Naive thymus-derived CD4-positive, alpha-beta T cell (primary cell): ENCODE measurements at places on chromosomes 5 and 9.
A peak's percentile ranks its signal among the peaks of the same experiment; 100 is the strongest.

DNA sequence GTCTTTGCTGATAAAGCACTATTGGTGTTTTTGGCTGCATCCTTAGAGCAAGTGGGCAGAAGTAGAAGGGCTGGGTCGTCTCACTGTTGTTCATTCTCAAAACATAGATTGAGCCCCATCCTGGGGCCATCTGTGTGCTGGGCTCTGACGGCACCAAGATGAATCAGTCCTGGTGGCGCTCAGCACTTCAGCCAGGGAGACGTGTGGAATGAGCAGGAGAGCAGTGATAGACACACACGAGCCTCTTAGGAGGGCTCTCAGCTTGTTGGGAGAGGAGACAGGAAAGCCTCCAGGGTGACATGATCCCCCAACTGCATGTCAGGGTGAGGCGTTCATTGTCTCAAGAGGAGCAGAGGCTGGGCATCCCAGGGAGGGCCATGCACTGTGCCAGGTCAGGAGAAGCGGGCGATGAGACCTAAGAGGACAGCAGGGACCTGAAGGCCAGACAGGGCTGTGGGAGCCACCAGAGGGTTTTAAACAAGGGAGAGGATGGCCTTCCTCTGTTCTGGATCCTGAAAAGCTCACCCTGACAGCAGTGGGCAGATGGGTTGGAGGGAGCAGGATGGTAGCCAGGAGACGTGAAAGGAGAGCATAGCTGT is 115.8 kb downstream of the DAB2IP start:
- no peaks in the 10 kb centered on the region for H3K27me3 ChIP-seq
- H3K4me3 ChIP-seq, result no peak overlapping the region
- no peak for DNase-seq
- H3K27ac ChIP-seq, result no peak overlapping the region
- no peaks in the 10 kb centered on the region for H3K4me1 ChIP-seq

GRCh38 chr9:13804532-13804931 is 509.4 kb downstream of the NFIB start:
- no peaks in the 10 kb centered on the region for H3K27me3 ChIP-seq
- no peak overlapping the region for H3K27ac ChIP-seq
- DNase-seq, result no peak
- no peaks in the 10 kb centered on the region for H3K4me1 ChIP-seq
- no peaks in the 10 kb centered on the region for H3K36me3 ChIP-seq

GRCh38 chr5:143652108-143652700 is 159.8 kb upstream of the HMHB1 start:
- no peaks in the 10 kb centered on the region for H3K4me1 ChIP-seq
- no peak for DNase-seq
- H3K36me3 ChIP-seq, result no peaks in the 10 kb centered on the region

- no peak overlapping the region for H3K27ac ChIP-seq
- H3K27me3 ChIP-seq, result no peaks in the 10 kb centered on the region
- H3K4me3 ChIP-seq, result no peak overlapping the region
- H3K4me1 ChIP-seq, result no peaks in the 10 kb centered on the region
- DNase-seq, result no peak
- H3K36me3 ChIP-seq, result no peaks in the 10 kb centered on the region
Measured at GRCh38 chr9:114131808-114132549, 23.4 kb upstream of the COL27A1 start.

DNA sequence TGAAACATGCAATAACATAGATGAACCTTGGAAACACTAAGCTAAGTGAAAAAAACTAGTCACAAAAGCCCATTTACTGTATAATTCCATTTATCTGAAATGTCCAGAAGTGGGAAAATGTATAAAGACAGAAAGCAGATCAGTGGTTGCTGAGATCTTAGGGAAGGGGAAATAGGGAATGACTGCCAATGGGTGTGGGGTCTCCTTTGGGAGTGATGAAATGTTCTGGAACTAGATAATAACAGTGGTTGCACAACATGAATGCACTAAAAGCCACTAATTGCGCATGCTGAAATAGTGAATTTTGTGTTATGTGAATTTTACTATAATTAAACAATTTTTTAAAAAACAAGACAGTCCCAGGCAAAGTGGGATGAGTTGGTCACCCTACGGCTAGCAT is 472.8 kb downstream of the CCDC171 start:
- DNase-seq, result no peak
- H3K4me1 ChIP-seq, result no peaks in the 10 kb centered on the region
- no peaks in the 10 kb centered on the region for H3K27me3 ChIP-seq
- H3K27ac ChIP-seq, result no peak overlapping the region

- no peak overlapping the region for H3K4me3 ChIP-seq
- H3K27me3 ChIP-seq, result no peaks in the 10 kb centered on the region
- no peaks in the 10 kb centered on the region for H3K36me3 ChIP-seq
- no peaks in the 10 kb centered on the region for H3K4me1 ChIP-seq
Measured at GRCh38 chr9:1254071-1254470, 203.9 kb downstream of the DMRT2 start.

DNA sequence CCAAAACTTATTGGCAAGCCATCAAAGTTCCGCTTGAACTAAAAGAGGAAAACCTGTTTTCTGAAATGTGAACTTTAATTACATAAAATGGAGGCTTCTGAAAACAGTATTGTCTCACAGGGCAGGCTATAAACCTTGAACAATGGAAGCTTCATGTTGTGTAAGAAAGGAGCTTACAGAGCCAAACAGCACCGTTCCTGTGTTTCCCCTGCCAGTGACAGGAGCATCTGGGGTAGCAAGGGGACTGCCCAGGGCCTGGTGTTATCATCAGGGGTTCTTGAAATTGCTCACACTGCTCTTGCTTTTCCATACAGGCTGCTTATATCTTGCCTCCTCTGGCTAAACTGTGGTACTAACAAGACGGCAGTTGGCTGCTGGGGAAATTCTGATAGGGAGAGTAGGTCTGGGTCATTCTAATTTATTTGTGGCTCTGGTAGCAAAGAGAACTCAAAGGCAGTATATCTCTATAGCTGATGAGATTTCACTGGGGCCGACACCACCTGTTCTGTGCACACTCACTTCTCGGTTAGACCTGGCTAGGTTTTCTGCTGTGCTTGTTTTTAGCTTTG is 40.4 kb downstream of the BASP1 start:
- H3K27ac ChIP-seq, result no peak overlapping the region
- DNase-seq, result no peak
- H3K4me3 ChIP-seq, result no peak overlapping the region
- H3K4me1 ChIP-seq, result no peaks in the 10 kb centered on the region
- no peaks in the 10 kb centered on the region for H3K36me3 ChIP-seq

DNA sequence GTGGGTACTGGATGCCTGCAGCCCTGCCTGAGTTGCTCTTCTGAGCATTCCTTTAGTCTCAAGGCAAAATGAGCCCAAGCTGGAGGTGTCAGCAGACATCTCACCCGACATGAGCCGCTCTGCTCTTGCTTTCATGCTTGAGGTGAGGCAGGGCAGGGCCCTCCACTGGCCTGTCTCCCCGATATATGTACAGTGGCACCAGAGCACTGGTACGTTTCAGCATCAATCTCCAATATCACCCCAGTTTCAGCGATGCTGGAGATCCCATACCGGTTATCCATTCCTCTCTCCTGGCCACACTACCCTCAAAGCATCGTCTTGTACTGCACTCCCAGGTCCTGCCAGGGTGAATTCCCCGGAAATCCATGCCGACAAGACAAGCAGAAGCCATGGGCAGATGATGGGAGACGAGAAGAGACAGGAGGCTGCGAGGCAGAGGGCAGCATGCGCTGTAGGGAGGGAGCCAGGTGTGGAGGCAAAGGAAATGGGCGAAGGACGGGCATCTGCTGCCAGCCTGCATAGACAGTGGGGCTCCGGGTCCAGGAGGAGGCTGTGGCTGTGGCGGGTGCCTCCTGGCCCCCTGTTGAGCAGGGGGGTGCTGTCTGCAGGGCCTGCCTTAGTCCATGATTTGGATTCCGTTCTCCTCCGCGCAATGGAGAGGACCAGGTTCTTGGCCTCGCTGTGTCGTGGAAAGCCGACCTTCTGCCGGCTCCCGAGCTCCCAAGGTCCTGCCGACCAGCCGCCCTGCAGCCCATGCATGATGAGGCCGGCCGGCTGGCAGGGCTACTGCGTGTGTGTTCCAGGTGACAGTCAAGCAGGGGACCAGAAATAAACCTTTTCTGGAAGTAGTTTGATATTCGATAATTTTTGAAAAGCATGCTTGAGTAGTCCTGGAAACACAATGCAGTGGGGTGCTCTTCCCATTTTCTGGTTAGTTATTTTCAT is 152.2 kb upstream of the IRX2 start:
- DNase-seq, result no peak
- no peaks in the 10 kb centered on the region for H3K27me3 ChIP-seq
- no peak overlapping the region for H3K4me3 ChIP-seq

DNA sequence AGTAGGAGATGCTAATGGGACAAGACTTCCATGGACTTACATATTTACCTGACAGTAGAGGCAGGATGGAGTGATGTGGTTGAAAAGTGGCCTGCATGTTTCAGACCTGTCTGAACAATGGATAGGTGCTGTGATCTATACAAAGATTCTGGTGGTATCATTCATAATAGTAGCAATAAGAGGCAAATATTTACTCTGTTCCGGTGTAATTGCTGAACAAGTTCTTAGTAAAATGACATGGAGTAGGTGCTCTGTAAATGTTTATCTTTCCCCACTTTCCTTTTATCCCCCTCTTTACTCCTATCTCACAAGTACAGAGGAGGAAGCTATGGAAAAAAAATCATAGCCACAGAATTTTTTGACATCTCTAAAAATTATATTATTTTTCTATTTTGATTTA is 159.0 kb upstream of the SLC12A2 start:
- no peak overlapping the region for H3K4me3 ChIP-seq
- no peaks in the 10 kb centered on the region for H3K27me3 ChIP-seq
- no peak overlapping the region for H3K27ac ChIP-seq

GRCh38 chr9:30925635-30926034 is 1458.8 kb upstream of the ACO1 start:
- no peaks in the 10 kb centered on the region for H3K27me3 ChIP-seq
- no peak overlapping the region for H3K4me3 ChIP-seq
- no peaks in the 10 kb centered on the region for H3K4me1 ChIP-seq

GRCh38 chr5:136886608-136887007 is 521.3 kb upstream of the TRPC7 start:
- no peak for DNase-seq
- H3K4me3 ChIP-seq, result no peak overlapping the region
- H3K4me1 ChIP-seq, result no peaks in the 10 kb centered on the region
- no peaks in the 10 kb centered on the region for H3K27me3 ChIP-seq

- no peak for DNase-seq
- H3K4me1 ChIP-seq, result peaks cover 22% of the 10 kb centered on the region
- H3K36me3 ChIP-seq, result no peaks in the 10 kb centered on the region
- H3K27ac ChIP-seq, result no peak overlapping the region
Measured at GRCh38 chr5:55234121-55234700, 803 bp upstream of the CCNO start.

- no peak overlapping the region for H3K27ac ChIP-seq
- no peaks in the 10 kb centered on the region for H3K36me3 ChIP-seq
- no peak overlapping the region for H3K4me3 ChIP-seq
- no peaks in the 10 kb centered on the region for H3K27me3 ChIP-seq
Measured at GRCh38 chr9:77514886-77515711, 133.0 kb downstream of the GNA14 start.

DNA sequence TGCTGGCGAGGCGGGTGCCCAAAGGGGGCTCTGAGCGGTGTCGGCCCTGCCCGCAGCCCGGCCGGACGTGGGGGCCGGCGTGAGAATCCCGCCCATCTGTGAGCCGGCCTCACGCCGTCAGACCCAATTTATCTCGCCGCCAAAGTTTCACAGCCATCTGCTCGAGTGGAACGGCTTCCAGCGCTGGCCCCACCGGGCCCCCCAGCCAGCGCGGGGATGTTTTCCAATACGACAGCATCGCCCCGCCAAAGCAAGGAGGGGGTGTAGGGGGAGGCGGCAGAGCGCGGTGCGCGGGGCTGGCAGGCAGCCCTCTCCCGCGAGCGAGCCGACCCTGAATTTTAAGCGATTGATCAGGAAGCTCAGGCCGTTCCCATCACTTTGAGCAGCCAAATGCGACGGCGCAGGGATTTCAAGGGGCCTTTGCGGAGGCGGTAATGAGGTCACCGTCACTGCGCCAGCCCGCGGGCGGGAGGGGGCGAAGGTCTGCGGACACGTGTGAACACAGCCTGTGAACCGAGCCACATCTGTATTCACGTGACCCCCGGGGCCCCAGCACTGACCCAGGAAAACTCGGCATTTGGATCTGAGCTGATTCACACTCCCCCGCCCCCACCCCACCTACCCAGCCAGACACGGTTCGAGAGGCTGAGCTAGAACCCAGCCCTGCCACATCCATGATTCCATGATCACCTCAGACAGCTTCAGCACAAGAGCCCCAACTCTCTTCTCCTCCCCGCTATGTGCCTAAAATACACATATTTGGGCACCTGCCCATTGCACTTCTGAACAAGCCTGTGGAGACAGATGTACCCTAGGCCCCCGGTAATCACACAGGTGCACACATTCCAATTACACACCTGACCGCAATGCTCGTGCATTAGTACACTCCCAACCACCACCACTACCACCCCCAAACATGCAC is 47.8 kb upstream of the PSD2 start:
- no peaks in the 10 kb centered on the region for H3K36me3 ChIP-seq
- peaks cover 7% of the 10 kb centered on the region for H3K4me1 ChIP-seq
- H3K27me3 ChIP-seq, result no peaks in the 10 kb centered on the region
- H3K4me3 ChIP-seq, result peak overlapping the region; percentile 79
- peak overlapping the region; percentile 20 for H3K27ac ChIP-seq

- DNase-seq, result no peak
- H3K4me1 ChIP-seq, result no peaks in the 10 kb centered on the region
- H3K27me3 ChIP-seq, result no peaks in the 10 kb centered on the region
Measured at GRCh38 chr5:176172246-176172645, 66.0 kb upstream of the SIMC1 start.

- no peak for DNase-seq
- H3K4me1 ChIP-seq, result peaks cover 3% of the 10 kb centered on the region
- H3K27me3 ChIP-seq, result no peaks in the 10 kb centered on the region
- no peak overlapping the region for H3K27ac ChIP-seq
Measured at GRCh38 chr9:99184110-99184474, 37.6 kb downstream of the ALG2 start.

DNA sequence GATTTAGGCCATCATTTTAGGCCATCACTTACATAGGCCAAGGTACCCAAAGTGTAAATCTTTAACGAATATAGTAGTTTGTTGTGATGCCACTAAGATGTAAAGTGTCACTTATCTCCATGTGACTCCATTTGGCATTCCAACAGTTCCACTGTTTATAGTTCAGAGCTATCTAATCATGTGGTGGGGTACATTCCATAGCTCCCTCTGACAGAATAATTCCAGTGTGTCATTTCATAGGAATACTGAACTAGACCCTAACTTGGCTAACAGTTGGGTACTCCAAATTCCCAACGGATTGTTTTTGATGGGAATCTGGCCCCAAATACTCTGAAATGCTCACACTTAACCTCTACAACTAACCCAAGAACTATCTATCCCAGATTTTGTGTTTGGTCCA is 76.7 kb upstream of the FST start:
- H3K27me3 ChIP-seq, result no peaks in the 10 kb centered on the region
- H3K27ac ChIP-seq, result no peak overlapping the region
- no peak overlapping the region for H3K4me3 ChIP-seq
- no peaks in the 10 kb centered on the region for H3K4me1 ChIP-seq
- no peak for DNase-seq
